ENCODE measurements at places on chromosomes 4 and X.

DNA sequence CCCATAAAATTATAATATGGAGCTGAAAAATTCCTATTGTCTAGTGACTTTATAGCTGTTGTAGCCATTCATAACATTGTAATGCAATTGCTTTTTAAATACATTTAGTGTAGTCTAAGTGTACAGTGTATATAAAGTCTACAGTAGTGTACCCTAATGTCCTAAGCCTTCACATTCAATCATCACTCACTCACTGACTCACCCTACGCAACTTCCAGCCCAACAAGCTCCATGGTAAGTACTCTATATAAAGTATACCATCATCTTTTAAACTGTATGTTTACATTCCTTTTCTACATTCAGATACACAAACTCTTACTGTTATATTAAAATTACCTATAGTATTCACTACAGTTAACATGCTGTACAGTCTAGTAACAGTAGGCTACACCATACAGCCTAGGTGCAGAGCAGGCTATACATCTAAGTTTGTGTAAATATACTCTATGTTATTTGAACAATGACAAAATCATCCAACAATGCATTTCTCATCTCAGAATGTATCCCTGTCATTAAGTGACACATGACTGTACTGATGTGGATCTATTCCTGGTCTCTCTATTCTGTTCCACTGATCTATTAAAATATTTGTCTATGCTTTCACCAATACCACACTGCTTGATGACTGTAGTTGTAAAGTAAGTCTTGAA is 33.7 kb downstream of the CLOCK start:
- no peak for DNase-seq

GRCh38 chrX:38080808-38081207 is 74.5 kb downstream of the SYTL5 start:
- no peak for DNase-seq

- peak; percentile 96 for DNase-seq
Measured at GRCh38 chr4:42656944-42657792, at the start of gene ATP8A1. Gene ATP8A1 (minus strand): TSS chr4:42657105. CDS start chr4:42656873, 232 bp downstream.

DNA sequence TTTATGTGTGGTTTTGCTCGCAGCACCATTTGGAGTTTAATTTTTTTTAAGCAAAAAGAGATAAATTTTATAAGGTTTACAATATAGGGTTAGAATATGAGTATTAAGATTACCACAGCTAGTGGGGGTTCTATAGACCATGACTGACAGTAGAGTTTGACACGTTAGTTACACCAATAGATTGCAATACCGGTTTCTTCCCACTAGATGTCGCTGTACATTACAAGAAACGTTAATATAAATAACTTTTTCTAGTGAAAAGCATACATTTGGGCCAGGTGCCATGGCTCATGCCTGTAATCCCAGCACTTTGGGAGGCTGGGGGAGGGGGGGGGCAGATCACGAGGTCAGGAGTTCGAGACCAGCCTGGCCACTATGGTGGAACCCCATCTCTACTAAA is 433.6 kb downstream of the MAGEB5 start:
- no peak for DNase-seq

GRCh38 chrX:117568238-117568637 is 548.4 kb downstream of the KLHL13 start:
- DNase-seq: no peak

DNA sequence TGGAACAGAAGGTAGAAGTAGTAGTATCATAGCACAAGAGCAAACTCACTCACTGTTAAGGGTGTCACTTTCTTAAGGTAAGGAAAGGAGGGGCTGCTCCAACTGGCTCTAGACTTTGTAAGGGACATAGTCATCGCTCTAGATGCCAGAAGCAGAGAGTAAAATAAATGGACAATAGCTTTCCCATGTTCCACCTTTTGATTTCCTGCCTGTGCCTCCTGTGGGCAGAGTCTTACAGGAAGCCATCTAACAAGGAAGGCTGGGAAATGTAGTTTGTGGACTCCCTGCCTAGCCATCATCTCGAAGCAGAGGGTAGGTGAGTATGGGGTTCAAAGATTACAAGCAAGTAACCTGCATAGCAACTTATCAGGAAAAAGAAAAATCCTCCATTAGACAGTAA is 1.7 kb upstream of the METTL14 start:
- no peak for DNase-seq

- no peak for DNase-seq
Measured at GRCh38 chrX:154731881-154732280, 19.0 kb downstream of the GAB3 start.

GRCh38 chr4:111997785-111998184 is 147.5 kb upstream of the FAM241A start:
- DNase-seq: no peak

DNA sequence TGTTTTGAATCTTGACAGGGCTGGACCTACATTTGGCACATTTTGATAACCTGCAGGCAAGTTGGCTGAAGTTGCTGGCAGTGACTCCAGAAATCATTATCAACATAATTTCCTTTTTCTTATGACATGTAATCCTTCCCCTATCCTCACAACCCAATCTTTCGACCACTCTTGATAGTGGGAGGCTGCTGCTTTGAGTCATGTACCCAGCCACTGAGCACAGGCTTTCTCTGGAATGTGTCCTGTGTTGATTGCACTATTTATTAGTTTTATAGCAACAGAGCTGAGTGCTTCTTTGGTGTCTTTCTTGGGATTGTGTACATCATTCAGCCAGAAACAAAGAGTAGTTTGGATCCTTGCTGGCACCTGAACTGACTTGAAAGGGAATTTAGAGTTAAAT is 183.1 kb upstream of the LEF1 start:
- DNase-seq: no peak

GRCh38 chr4:89657931-89658700 is 178.8 kb downstream of the SNCA start:
- no peak for DNase-seq

DNA sequence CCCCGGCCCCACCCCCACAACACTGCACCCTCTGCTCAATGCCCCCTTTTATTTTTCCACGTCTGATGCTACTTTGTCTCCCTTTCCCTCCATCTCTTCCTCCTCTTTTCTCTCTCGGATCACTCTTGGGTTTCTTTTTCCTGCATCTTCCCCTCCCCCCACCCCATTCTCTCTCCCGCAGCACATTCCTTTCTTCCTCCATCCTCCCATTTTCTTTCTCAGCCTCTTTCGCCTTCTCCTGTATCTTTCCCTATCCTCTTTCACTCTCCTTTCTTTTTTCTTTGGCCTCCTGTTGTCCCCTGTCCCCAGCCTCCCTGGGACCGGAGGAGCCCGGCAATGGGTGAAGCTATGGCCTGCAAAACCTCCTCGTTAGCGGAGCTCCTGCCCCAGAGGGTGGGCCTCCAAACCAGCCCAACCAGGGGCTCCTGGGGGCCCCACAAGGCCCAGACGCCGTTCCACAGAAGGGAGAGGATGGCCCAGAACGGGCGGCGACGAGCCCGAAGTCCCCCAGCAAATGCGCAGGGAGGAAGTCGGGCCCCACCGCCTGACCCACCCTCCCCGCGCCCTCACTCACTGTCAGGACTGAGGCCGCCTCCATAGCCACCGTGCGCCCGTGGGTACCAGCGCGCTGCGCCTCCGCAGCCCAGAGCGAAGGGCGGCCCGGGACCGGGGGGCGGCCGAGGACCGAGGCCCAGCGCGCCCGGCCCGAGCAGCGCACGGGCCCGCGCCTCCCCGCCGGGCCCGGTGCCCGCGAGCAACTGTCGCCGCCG is 807 bp downstream of the HMX1 start:
- no peak for DNase-seq

GRCh38 chr4:7978489-7978888 is 38.8 kb upstream of the AFAP1 start:
- DNase-seq: no peak

- DNase-seq: no peak
Measured at GRCh38 chr4:186029571-186030398, 39.2 kb upstream of the TLR3 start.

GRCh38 chrX:13936521-13937225 is 93.0 kb downstream of the GEMIN8 start:
- DNase-seq: no peak

DNA sequence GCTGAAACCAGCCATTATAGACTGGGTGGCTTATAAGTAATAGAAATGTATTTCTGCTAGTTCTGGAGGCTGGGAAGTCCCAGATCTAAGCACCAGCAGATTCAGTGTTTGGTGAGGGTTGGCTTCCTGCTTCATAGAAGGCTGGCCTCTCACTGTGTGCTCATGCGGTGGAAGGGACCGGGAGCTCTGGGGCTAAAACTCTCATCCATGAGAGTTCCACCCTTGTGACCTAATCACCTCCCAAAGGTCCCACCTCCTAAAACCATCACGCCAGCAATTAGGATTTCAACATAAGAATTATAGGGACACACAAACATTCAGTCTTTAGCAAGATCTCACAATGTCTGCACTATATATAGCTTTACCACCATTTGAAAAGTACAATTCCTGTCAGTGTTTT is 215.2 kb downstream of the CBR4 start:
- DNase-seq: no peak

DNA sequence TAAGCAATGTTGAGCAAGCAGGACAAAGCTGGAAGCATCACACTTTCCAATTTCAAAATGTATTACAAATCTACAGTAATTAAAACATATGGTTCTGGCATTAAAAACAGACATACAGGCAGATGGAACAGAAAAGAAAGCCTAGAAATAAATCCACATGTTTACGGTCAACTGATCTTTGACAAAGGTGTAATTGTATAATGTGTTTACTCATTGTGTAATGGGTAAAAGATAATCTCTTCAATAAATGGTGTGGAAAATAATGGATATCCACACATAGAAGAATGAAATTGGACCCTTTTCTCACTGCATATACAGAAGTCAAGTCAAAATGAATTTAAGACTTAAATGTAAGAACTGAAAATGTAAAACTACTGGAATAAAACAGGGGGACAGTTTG is 394.2 kb downstream of the ANKRD50 start:
- no peak for DNase-seq

- DNase-seq: no peak
Measured at GRCh38 chrX:126855839-126856524, 36.5 kb downstream of the PRR32 start.

DNA sequence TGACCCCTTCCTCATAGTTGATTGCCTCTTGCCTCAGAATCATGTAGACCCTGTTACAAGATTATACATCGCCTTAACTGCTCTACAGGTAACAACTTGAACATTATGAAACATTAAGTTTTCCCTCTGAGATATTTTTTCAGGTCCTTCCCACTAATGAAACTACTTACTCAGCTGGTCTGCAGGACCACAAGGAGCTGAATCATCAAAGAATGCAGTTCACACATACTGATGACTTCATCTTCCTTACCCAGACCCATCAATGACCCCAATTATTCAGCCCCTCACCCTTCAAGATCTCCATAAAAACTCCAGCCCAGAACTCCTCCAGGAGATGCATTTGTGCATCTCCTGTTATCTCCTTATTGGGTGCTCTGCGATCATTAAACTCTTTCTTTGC is 720.9 kb downstream of the RAPGEF2 start:
- no peak for DNase-seq

GRCh38 chrX:50594788-50595187 is 124.2 kb upstream of the DGKK start:
- no peak for DNase-seq

DNA sequence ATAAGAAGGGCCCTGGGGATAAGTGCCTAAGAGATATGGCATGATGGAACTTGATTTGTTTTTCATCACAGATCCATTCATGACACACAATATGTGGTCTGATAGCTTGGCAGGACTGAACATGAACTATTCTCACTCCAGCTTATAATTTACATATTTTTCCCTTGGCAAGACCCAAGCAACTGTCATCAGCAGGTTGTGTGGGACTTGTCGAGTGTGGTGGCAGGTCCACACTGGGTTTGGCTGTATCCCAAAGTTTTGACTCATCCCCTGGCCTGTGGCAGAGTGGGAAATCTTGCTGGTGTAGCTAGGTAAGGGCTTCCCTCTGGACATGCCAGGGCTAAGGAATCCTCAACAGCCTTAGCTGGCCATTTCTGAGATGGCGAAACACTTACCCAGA is 81.0 kb upstream of the STIM2 start:
- no peak for DNase-seq

DNA sequence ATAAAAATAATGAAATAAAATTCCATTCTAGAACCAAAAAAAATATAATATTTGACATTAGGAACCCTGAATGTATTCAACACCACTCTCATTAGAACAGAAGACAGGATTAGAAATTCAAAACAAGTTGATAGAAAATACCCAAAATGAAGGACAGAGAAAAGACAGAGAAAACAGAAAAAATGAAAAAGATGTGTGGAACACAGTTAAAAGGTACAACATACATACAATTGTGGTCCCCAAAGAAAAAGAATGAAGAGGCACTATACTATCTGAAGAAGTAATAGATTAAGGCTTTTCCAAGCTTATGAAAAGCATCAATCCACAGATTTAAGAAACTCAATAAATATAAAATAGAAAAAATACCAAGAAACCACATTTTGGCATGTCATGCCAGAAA is 16.4 kb downstream of the ANKRD50 start:
- DNase-seq: no peak

DNA sequence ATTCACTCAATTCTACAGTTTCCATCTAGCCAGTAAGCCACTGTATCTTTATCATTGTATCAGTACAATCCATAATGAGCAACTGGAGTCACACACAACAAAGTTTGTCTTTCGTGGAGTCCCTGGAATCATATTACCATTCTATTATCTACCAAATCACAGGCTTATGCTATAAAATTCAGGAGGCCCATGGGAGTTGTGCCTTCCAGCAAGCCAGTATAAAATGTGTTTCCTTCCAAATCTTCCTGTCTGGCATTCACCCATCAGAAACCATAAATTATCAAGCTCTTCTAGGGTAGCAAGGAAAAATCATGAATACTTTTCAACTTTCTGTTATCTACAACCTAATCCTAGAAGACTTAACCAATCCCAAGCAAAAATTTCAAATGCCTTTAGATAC is 1383.3 kb upstream of the PCDH7 start:
- no peak for DNase-seq

DNA sequence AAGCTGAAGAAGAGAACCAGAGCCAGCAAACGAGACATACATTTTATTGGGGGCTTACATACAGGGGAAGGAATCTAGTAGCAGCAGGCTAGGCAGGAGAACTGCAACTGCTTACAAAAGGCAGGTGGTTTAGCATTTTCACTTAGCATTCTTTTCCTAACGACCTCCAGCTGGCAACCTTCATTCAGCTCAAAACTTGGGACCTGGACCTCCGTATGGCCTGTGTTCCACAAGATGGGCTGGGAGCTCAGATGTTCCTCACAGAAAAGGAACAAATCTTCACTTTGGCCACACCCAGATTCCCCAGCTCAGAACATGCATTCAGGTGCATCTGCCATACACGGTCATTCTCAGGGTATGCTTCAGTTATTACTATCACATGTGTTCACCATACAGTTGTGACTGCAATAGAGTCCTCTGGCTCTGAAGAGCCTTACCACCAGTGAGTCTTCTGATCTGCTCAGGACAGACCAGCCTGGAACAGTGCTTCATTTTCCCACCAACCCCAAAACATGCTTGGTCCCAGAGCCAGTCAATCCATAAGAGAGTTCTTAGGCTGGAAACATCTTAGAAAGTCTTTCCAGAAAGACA is 29.6 kb upstream of the AP1AR start:
- no peak for DNase-seq
